ENCODE measurements at places on chromosomes 11 and 22. TPM values are rescaled to one million over a fixed set of nuclear protein-coding genes. Genes with fewer than 3 reads are reported as not detected.

DNA sequence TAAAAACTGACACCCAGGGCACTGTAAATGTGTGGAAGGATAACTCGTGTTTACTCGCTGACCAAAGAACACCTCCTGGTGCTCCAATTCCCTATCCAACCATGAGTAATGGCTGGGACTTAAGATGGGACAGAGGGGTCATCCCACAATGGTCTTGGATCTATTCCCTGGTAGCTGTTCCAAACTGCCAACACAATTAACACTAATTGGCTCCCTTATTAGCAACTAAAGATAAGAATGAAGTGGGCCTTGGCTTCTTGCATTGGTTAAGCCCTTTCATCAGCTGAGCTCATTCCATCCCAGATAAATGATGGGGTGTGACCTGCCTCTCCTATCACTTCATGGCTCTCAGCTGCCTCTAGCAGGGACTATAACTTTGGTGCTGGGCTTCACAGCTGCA lies 1.5 kb upstream of the SIK3 start:
- no peak for DNase-seq

DNA sequence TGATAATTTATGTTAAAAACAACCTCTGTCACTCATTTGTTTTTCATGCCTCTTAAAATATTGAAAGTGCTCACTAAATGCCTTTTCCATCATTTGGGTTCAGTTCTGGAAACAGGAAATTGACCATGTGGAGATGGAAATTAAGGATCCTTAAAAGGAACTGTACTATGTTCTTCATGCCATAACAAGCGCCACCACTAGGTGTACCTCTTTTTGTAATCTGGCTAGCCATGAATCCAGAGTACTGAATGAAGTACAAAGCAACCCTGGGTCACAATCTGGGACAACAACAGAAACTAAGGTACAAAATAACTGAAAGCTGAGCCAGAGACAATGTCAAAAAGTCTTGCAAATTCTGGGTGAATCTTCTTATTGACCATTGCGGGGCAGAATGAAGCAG lies 559.1 kb downstream of the FAM181B start:
- DNase-seq: no peak

DNA sequence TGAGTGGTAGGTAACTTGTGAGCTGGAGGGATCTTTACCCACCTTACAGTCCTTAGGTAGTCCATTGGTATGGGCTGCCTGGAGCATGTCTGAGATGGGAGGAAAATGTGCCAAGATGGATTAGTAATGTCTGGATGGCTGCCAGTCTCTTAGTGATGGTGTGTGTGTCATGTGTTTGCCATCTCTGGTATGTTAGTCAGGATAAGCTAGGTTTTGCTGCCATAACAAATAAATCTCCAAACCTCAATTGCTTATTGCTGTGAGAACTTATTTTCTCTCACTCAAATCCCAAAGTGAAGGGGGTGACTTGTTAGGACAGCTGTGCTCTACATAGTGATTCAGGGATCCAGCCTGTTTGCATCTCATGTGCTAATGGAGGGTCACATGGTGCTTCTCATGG lies 40.9 kb upstream of the MYEOV start:
- no peak for DNase-seq

GRCh38 chr11:102824556-102824955 lies 18.9 kb downstream of the MMP3 start:
- DNase-seq: no peak

- DNase-seq: no peak
Measured at GRCh38 chr11:15901790-15902189, 454.6 kb downstream of the SOX6 start.

DNA sequence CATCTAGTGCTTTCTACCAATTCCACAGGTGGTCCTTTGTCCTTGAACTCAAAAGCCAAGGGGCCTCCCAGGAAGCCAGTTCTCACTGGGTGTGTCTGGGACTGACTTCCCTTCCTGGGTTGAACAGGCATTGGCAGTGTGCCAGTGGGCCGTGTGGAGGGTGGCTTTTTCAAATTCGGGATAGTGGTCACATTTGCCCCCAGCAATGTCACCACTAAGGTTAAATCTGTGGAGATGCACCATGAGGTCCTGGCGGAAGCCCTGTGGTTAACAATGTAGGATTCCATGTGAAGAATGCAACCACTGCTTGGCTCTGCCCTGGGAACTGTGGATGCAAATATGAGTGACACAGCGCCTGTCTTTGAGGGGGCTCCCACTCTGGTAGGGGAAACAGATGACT lies 53.2 kb upstream of the MTNR1B start:
- DNase-seq: no peak

DNA sequence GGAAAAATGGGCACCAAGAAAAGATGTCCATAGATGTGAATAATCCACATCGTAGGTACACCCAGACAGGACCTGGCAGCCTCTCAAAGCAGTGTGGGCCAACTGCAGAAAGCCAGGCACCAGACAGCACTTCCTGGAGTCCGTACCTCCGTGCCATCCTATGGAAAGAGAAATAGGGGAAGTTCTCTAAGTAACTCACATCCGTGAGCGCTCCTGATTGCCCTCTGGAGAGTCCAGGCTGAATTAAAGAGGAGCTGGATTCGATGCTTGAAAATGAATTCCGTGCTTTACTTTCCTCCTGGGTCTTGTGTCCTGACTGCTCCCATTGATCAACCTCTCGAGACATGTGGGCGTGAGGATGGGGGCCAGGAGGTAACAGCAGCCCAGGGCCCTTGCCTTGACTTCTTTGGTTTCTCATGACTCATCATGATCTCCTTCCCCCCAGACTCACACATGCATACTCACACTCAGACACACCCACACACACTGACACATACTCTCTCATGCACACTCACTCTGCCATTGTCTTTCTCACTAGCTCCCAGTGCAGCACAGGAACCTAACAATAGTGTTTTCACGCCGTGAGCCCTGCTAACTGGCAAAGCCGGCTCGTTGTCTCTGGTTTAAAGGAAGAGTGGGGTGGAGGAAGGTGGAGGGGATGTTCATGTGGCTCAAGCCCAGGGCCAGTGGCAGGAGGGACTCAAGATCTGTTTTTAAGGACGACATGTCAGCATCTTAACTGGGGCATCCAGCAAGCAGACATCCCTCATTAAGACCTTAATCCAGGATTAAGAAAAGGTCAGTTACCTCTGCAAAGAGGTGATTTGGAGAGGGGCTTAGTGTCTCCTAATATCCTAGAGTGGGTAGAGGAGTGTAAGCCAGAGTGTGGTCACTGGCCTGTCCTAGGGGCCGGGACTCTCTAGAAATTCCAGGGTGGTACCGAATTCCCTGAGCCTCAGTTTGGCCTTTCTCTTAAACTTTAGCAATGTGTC lies 104.2 kb downstream of the SCN3B start:
- no peak for DNase-seq

DNA sequence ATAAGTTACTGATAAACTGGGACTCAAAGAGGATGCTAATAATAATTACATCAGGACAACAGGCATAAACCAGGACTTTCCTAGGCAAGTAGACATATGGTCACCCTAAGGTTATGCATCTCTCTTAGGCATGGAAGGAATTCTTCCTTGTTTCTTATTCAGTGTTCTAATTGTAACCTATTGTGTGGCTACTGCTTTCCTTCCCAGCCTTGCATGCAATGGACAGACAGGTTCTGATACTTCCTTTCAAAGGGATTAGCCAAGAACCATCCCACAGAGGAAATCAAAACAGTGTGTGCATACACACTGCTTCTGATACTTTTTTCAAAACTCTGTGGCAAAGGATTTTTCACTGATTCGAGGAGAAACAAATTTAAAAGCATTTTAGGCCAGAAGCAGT lies 48.3 kb downstream of the RRAS2 start:
- DNase-seq: no peak

- no peak for DNase-seq
Measured at GRCh38 chr11:77151804-77152509, 23.9 kb downstream of the MYO7A start.

GRCh38 chr11:130802567-130802966 lies 113.7 kb downstream of the SNX19 start:
- DNase-seq: no peak

- DNase-seq: no peak
Measured at GRCh38 chr11:85946221-85946620, 91.0 kb downstream of the CCDC83 start.

DNA sequence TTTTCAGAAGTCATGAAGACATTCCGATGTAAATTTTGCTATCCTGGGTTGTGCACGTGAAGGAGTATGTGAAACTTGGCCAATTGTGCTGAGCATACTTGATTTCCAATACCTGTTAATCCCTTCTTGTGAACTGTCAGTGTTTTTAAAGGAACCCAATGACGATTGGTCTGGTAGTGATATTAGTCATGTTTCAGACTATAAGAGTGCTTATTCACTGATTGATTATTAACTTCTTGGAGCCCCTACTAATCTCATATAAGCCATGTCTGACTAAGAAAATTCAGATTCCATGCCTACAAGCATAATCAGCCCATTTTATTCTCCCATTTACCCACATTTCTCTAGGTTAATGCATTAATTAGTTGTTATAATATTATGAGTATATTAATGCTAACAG lies 330.8 kb upstream of the MTNR1B start:
- no peak for DNase-seq

DNA sequence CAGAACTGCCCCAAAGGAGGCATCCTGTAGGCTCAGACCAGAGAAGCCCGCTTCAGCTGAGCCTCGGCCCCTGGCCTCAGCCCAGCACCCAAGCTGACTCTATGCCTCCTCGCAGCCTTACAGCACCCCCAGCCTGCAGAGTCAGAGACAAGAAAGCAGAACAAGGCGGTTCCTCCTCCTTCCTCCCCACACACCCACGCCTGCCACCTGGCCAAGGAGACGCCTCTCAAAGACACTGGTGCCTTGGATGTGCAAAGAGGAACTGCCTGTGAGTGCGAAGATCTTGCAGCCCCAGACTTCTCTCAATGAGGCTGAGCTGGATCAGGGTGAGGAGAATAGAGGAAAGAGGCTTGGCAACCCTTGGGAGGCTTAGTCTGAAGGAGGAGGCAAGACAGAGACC lies 60.2 kb downstream of the PDE2A start:
- DNase-seq: no peak

GRCh38 chr11:47917599-47918369 lies 62.6 kb upstream of the PTPRJ start:
- peak; percentile 67 for DNase-seq

DNA sequence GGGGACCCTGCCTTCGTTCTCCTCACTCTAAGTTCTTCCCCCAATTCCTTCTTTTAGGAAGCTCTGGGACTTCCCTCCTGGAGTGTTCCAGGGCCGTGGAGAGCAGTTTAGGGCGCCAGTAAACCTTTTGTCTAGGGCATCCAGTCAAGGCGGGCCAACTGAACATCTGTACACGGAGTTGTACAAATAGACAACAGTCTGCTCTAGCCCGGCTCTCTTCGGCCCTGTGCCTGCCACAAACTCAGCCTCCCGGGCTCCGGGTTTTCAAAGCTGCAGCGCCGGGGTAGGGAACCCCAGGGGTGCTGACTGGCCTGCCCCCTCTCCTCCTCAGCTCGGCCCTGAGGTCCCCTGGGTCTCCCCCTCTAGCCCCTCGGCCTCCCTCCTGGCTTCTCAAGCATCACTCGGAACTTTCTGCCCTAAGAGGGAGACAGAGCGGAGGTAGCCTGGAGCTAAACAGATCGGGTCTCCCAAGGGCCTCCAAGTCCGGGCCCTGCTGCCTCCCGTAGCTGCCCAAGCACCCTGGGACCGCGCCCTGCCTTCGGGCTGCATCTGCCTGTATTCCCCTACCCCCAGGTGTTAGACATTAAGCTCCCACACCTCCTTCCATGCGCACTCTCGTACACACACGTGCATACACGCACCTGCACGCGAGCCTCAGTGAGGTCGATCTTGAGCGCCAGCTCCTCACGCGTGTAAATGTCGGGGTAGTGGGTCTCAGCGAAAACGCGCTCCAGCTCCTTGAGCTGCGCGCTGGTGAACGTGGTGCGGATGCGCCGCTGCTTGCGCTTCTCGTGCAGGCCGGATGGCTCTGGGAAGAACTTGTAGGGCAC lies 3.3 kb downstream of the PHOX2A start:
- no peak for DNase-seq

- DNase-seq: no peak
Measured at GRCh38 chr22:35611200-35611890, 5.8 kb downstream of the MB start.

- no peak for DNase-seq
Measured at GRCh38 chr22:37742376-37743171, 45.7 kb downstream of the TRIOBP start.

DNA sequence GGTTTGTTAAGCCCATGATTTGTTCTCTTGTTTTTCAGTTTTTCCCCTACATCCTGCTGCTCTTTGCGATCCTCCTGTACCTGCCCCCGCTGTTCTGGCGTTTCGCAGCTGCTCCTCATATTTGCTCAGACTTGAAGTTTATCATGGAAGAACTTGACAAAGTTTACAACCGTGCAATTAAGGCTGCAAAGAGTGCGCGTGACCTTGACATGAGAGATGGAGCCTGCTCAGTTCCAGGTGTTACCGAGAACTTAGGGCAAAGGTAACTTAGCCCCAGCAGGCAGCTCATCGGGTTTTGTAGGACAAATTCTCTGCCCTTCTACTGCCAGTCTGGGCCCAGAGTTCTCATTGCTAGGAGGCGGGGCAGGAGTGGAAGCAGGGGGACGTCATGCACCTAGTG lies 49.7 kb downstream of the PANX1 start:
- DNase-seq: no peak

GRCh38 chr11:126542334-126543015 lies 187.0 kb downstream of the ST3GAL4 start:
- no peak for DNase-seq

DNA sequence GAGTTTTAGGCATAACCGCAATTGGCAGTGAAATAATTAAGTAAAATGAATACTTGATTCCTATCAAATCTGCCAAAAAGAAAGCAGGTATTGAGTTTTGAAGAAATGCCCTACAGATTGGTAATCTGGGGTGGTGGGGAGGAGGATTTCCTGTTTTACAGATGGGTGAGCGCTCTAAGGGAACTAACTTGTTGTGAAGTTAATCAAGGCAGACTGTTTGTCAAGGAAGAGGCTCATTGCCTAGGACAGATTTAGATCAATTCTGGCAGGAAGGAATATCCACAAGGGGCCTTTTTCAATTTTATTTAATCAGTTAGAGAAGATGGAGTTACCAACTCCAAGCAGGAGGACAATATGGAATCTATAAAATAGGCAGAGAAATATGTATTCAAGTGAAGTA lies 271.5 kb upstream of the CCDC90B start:
- no peak for DNase-seq

DNA sequence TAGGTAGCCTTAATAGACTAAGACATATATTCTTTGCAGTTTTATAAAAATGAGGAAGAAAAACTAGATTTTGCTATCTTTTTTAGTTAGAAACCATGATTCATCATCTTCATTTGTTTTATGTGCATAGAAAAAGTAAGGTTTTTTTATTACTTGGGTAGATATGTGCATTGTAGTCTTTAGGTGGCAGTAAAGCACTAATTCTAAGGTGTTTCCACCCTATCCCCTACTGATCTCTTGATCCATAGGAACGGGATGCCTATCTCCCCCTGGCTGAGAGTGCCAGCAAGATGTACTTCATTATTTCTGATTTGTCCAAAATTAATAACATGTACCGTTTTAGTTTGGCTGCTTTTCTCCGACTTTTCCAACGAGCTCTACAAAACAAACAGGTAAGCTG lies 148.1 kb downstream of the DYNC2H1 start:
- DNase-seq: peak; percentile 63

ESAM gene
- 1.3 TPM for polyA plus RNA-seq

OR10A2 gene
- polyA plus RNA-seq: not detected

GGTLC3 gene
- not detected for polyA plus RNA-seq

SHISAL1 gene
- polyA plus RNA-seq: 0.11 TPM

C11orf65 gene
- 0.29 TPM for polyA plus RNA-seq

SELENOO gene
- polyA plus RNA-seq: 26.7 TPM

KCNJ11 gene
- polyA plus RNA-seq: 0.13 TPM

TSGA10IP gene
- not detected for polyA plus RNA-seq
